ENCODE measurements at places on chromosomes 1 and 21. TPM values are rescaled to one million over a fixed set of nuclear protein-coding genes. Genes with fewer than 3 reads are reported as not detected.
A peak's percentile ranks its signal among the peaks of the same experiment; 100 is the strongest.

GRCh38 chr21:14545906-14546480 lies at the start of gene SAMSN1:
Gene SAMSN1 (minus strand): TSS chr21:14546315. CDS start chr21:14546261, 54 bp downstream.
- no peak for DNase-seq

DNA sequence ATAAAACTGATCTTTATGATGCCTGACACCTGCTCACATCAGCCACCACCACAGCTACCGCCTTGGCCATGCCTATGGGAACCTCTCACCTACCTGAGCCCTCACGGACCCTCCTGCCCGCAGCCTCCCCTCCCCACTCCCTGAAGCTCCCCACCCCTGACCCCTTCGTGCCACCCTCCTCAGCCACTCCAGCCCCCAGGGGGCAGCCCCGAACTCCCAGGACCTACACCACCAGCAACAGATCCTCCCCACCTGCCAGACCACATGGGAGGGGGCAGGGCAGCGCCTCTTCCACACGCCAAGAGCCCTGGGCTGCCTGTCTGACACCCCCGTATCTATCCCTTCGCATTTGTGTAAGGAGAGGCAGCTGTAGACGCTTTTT lies 14.2 kb upstream of the ARHGEF16 start:
- DNase-seq = no peak

DNA sequence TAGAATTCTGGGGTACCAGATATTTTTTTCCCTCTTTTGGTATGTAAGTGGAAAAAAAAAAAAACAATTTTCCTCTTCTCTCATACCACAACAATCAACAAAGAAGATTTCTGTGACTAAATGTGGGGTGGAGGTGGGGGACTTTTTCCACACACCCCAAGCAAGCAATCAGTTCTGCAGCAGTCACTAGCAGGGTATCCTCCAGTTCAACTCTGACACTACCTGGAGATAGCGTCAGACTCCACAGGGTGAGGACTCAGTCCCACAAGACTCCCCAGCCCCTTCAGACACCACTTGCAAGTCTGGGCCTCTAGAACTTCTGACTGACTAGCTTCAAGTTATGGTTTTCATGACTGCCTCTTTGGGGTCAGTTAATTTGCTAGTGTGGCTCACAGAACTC lies 6.2 kb downstream of the DHX9 start:
- no peak for DNase-seq

- DNase-seq = peak; percentile 74
These were observed 14.6 kb downstream of the ARHGEF10L start for GRCh38 chr1:17553975-17554700.

IL12RB2 gene
- not detected for total RNA-seq

All from LHCN-M2 (cell line).